Stimulated activated CD8-positive, alpha-beta memory T cell treated with anti-CD3 and anti-CD28 coated beads, Interleukin-7, amount 100 ng/mL, for 1 hour (primary cell): ENCODE measurements at places on chromosomes 5 and 9.

DNA sequence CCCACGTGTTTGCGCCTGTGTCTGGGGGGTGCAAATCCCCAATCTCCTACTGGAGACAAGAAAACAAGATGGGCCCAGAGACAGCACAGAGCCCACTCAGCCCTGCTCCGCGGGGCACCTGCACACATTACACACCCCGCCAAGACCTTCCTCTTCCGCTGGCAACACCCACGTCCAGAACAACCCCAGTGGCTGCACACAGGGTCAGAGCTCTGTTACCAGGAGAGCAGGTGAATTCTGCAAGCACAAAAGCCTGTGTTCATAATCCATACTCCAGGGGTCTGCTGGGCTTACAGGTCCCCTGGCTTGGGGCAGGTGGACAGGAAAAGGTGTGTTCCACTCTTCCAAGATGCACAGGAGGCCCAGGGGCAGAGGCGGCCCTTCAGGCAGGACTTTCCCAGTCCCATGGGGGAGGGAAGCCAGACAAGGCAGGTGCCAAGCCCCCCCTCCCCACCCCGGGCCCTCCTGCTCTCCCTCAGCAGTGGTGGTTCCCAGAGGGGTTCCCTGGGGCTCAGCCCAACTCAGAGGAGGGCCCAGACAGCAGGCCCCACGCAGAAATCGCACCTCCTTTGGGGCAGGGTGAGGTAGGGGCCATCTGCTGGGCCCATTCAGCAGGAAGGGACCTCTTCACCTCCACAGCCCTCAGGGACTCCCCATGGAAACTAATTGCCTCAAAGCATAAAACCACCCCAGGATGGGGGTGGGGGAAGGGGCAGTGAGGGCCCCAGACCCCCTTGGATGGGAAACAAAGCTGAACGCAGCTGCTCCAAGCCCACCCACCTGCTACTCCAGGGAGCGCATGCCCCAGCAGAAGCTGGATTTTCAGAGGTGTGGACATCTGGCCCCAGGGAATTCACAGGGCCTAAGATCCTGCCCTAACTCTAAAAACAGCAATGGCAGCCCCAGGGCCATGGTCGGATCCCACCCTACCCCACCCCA lies 105.3 kb downstream of the VAV2 start:
- no peak for DNase-seq

DNA sequence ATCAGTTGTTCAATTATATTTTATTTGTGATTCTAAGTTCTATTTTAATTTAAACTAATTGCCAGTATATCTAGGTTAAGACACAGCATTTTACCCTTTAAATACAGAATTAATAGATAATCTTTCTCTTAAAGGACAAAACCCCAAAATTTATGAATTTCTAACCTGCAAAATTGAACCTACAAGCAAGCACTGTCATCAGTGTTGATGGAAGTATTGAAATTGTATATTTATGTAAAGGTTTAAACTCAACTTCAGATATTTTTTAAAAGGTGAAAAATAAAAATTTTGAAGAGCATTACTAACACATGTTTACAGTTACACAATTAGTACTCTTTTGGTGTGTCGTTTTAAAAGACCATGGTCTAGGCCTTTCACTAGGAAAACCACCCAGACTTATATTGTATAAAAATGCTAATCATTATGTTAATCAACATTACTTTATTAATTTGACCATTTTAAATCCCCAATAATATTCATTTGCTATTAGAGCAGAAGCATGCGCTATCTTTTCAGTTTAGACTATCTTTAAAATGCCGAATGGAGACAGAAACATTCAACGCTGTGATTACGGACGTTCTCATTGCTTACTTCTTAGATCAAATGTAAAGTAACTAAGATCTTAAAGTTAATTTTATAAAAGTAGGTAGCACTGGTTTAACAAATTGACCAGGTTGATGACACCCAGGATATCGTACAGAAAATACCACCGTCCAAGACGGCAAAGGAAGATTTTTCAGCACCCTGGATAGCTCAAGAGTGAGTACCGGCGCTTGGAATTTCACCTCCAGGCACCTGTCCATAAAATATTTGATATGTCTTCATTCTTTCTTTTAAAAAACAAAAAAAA lies 3.2 kb downstream of the OTP start:
- DNase-seq: no peak

DNA sequence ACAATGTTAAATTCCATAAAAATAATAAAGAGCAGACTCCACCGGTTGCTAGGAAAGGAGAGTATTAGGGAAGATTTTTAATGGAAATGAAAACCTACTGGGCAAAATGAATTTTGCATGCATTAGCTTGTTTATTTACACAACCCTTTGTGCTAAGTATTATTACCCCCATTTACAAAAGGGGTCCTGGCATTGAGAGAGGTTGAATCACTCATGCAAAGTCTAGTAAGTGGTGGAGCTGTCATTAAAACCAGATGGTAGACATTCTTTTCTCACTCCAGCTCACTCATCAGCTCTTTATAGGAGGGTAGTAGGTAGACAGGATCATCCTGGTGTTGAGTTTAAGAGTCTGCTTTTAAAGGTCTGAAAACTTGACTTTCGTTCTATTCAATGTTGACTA lies 395.1 kb downstream of the PLK2 start:
- DNase-seq: no peak

DNA sequence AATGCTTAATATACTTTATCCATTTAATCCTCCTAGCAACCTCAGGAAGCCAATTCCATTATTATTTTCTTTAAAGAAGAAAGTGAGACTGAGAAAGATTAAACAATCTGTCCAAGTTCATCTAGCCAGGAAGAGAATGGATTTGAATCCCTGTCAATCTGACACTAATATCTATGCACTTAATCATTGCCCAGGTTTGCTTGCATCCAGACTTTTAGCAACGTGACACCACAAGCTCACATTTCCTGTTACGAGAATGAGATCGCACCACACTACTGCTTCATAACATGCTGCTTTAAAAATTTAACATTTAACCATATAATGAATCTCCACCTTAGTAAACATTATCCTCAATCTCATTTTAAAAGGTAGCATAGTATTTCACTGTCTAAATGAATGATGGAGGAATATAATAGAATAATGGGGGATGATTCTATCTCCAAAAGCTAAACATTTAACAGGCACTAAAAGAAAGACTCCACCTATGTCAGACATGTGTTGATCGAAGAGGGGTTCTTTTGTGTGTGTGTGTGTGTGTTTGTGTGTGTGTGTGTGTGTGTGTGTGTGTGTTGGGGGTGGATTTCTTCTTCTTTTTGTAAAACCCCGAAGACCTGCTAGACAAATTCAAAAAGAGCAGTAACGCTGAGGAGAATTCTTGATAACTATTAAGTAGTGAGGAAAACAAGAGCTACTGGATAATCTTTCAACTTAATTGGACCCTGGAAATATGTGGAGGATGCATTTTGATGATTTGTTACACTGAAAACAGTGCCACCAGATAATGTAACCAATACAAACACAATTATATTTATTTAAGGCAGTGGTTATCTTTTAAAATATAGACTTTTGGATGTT lies 138.7 kb upstream of the NR3C1 start:
- no peak for DNase-seq

DNA sequence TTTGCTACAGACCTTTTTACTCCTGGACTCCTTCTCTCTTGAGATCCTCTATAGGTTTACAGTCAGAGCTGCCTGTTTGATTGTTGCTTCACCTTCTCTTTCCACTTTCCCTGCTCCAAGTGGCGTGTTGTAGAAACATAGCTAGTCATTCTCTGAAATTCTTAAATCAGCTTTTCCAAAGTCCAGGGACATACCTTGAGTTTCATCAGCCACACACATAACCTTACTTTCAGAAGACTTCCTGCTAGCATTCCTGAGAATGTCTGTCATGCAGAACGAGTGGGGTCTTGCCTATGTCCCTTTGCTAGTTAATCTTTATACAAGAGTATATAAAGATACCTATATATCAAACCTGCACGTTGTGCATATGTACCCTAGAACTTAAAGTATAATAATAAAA lies 230.3 kb upstream of the ZNF462 start:
- DNase-seq: no peak

DNA sequence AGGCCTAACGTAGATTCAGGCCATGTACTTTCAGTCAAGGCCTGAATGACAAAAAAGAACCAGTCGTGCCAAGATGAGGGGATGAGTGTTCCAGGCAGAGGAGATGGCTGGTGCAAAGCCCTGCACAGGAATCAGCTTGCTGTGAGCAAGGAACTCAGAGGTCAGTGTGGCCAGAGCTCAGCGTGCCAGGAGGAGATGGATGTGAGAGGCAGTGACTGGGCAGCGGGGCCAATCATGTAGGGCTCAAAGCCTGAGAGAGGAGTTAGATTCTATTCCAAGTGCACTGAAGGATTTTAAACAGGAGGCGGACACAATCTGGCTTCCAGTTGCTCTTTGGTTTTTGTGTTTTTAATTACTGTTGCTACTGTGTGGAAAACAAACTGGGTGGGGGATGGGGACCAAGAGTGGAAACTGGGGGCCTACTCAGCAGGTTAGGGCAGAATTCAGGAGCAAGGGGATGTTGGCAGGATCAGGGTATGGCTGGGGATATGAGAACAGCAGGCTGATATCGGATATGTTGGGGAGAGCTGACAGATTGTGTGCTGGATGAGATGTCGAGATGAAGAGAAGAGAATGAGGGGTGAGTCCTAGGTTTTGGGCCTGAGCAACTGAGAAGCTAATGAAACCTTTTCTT lies 64.3 kb downstream of the ANGPTL2 start:
- no peak for DNase-seq

GRCh38 chr9:133142684-133143622 lies 20.8 kb downstream of the GBGT1 start:
- no peak for DNase-seq

- DNase-seq: no peak
Measured at GRCh38 chr9:126554292-126554691, 59.4 kb upstream of the LMX1B start.

DNA sequence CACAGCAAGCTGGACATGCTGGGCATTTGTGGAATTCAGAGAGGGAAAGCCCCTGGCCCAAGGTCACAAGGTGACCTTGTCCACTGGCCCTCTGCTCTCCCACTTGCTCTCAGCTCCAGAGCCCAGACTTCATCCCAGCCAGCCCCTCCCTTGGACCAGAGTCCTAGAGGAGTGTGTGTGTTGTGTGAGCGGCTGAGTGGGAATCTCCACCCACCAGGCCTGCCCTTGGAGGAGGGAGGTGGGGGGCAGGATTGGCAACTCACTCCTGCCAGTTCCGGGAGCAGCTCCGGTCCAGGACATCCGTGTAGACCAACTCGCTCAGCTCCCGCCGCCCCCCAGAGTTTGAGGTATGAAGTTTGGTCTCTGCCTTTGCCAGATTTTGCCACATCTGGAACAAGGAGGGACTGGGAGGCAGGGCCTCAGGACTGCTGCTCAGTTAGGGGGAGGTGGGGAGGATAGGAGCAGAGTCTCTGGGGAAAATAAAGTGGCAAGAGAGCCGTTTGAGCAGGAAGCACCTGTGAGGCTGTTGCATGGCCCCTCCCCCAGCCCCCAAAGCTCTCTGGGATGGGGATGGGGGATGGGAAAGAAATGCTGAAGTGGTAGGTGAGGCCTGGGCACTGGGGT lies 1.4 kb downstream of the MZB1 start:
- DNase-seq: no peak

GRCh38 chr5:3311433-3311832 lies 284.2 kb upstream of the IRX1 start:
- DNase-seq: no peak

- DNase-seq: no peak
Measured at GRCh38 chr5:132202711-132203463, 24.8 kb downstream of the P4HA2 start.

GRCh38 chr9:104986096-104986495 lies 58.1 kb upstream of the ABCA1 start:
- DNase-seq: no peak

- no peak for DNase-seq
Measured at GRCh38 chr5:87886164-87886563, 382.5 kb downstream of the TMEM161B start.

DNA sequence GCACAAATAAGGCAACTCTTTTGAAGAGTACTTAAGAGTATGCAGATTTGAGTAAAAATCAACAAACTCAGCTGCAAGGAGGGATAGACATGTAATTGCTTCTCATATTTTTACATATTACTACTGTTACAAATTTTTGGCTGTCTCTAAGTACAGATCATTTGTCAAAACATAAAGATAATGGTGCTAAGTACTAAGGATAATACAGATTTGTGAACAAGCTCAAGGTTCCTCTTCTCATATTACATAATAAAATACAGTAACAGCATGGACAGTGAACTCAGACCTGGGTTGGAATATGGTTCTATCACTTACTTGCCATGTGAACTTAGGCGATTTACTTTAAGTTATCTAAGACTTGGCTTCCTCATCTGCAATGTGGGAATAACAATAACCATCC lies 168.0 kb downstream of the AP3B1 start:
- DNase-seq: no peak

GRCh38 chr5:29143266-29143665 lies 2050.2 kb upstream of the CDH6 start:
- no peak for DNase-seq

DNA sequence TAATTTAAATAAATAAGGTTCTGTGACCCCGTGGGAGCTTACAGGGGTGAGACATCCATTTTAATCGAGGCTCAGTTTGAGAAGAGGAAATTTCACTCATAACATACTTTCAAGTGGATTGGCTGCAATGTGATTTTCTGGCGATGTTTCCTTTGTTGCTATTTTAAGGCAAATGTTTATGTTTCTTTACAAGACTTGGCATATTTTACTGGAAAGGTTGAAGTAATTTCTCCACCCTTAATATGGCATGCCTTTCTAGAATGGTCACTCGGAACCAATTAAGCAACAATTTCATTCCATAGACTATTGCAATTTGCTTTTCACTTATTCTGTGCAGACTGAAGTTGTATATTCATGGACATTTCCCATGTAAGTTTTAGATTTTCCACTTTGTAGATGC lies 438.0 kb upstream of the WWC1 start:
- no peak for DNase-seq

GRCh38 chr9:6579613-6580012 lies 65.9 kb downstream of the GLDC start:
- DNase-seq: no peak

GRCh38 chr5:73486119-73486899 lies 11.9 kb upstream of the BTF3 start:
- no peak for DNase-seq

DNA sequence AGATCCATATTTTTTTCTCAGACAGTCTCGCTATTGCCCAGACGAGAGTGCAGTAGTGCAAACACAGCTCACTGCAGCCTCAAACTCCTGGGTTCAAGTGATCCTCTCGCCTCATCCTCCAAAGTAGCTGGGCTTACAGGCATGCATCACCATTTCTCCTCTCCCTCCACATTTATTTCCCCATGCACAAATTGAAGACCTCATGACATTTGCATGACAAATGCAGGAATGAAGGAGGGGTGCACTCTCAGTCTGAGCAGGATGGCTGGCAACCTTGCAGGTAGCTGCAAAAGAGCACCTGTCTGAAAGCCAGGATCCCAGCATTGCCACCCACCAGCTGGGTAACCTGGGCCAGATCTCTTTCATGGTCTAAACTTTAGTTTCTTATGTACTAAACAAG lies 111.2 kb downstream of the SH3TC2 start:
- no peak for DNase-seq
